ENCODE measurements at places on chromosomes 5 and 9. TPM values are rescaled to one million over a fixed set of nuclear protein-coding genes. Genes with fewer than 3 reads are reported as not detected.

DNA sequence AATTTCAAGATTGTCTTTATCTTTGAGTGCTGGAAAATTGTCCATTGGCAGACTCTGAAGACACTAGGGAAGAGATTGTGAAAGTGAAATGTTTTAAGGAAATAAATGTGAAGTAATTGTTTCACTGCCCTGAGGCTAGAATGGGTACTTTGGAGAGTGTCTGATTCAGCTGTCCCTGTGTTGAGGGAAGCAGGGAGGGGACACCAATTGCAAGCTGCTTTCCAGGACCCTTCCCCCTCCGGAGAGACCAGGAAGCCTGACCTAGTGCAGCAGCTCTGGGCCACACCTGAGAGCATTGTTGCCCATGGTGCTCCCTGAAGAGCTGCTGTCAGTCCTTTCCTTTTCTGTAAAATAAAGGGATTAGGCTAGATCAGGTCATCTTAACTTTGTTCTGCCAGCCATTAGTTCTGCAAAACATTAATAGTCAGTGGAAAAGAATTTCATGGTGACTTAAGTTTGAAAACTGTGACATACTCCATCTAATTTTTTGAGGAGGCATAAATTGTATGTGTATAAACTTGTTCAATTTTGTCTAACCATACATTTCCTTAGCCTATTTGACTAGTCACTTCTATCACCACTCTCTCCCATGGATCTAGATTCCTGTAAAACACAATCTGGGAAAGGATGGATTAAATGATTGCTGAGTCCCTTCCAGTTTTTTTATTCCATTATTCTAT, 18.8 kb downstream of the MAP1B start:
- DNase-seq: no peak

The PLAC8L1 gene
- total RNA-seq: not detected

- DNase-seq: peak; percentile 35
Measured at GRCh38 chr9:88583901-88584596, 49.1 kb downstream of the NXNL2 start.

GRCh38 chr9:35476596-35476995, 13.3 kb upstream of the RUSC2 start:
- DNase-seq: no peak

DNA sequence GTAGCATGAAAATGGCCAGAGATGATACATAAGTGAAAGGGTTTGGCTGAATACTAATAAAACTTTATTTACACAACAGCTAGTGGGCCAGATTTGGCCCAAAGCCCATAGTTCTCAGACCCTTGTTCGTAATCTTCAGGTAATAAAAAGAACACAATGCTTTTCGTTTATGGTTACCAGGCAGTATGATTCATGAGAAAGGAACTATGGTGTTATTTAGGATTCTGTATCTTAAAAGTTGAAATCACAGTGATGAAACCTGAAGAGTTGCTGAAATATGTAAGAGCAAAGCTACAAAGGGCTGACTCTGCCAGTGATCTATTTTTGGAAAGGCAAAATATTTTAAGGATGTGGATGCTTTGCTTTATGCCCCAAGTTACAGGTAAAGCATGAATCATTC, 192.7 kb downstream of the SMC2 start:
- no peak for DNase-seq

The CSF2 gene
- not detected for total RNA-seq

DNA sequence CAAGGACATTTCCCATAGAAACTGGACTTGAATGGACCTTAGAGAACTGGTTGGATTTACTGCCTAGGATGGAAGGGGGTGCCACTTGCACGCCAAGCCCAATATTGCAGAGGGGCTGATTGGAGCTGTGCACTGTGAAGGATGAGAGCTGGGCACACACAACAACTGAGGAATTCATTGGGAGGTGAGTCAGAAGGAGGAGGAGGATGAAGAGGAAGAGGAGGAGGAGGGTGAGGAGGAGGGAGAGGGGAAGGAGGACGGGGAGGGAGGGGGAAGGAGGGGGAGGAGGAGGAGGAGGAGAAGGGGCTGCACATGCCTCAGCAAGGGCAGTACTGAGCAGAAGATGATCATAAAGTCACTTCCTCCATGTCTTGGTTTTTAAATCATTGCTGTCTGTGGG, 5.7 kb upstream of the ICE1 start:
- DNase-seq: no peak

- no peak for DNase-seq
Measured at GRCh38 chr5:62306323-62306895, 403 bp downstream of the KIF2A start.

- no peak for DNase-seq
Measured at GRCh38 chr5:56093970-56094369, 99.2 kb upstream of the IL6ST start.

The GLRA1 gene
- not detected for total RNA-seq

- no peak for DNase-seq
Measured at GRCh38 chr5:127994087-127994660, 89.4 kb upstream of the SLC12A2 start.

The SLC6A7 gene
- total RNA-seq: not detected

GRCh38 chr9:37705787-37706186, 47.8 kb upstream of the TRMT10B start:
- no peak for DNase-seq

GRCh38 chr9:121997791-121998190, 95.3 kb downstream of the TTLL11 start:
- DNase-seq: no peak

DNA sequence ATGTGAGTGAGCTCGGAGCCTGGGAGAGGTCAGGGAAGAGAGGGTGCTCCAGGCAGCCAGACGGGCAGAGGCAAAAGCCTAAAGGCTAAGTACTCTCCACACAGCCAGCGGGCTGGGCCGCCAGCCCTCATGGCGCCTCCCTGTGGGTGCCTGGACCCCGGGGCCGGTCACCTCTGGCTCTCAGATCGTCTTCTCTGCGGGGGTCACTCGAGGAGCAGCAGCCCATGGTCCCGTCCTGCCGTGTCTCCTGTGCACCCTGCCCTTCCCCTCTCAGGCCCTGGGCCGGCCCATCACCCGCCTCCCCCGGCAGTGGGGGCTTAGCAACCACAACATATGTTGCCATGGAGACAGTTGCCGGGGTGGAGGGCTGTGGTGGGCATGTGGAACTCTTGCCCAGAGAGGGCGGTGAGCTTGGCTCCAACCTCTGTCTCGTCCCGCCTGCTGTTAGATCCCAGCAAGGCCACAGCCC, 4.2 kb downstream of the AK1 start:
- no peak for DNase-seq

The CDKN2B-AS1 gene
- not detected for total RNA-seq

DNA sequence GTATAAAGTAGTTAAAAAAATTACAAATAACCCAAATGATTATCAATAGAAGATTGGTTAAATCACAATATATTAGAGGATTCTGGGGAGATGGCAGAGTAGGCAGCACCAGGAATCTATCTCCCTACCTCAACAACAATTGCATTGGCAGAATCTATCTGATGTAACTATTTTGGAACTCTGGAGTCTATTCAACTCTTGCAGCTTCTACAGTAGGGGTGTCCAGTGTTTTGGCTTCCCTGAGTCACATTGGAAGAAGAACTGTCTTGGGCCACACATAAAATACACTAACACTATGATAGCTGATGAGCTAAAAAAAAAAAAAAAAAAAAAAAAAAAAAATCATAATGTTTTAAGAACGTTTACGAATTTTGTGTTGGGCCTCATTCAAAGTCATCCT, 29.2 kb upstream of the ECM2 start:
- no peak for DNase-seq

GRCh38 chr5:74272024-74272775, 368.3 kb downstream of the ENC1 start:
- no peak for DNase-seq

DNA sequence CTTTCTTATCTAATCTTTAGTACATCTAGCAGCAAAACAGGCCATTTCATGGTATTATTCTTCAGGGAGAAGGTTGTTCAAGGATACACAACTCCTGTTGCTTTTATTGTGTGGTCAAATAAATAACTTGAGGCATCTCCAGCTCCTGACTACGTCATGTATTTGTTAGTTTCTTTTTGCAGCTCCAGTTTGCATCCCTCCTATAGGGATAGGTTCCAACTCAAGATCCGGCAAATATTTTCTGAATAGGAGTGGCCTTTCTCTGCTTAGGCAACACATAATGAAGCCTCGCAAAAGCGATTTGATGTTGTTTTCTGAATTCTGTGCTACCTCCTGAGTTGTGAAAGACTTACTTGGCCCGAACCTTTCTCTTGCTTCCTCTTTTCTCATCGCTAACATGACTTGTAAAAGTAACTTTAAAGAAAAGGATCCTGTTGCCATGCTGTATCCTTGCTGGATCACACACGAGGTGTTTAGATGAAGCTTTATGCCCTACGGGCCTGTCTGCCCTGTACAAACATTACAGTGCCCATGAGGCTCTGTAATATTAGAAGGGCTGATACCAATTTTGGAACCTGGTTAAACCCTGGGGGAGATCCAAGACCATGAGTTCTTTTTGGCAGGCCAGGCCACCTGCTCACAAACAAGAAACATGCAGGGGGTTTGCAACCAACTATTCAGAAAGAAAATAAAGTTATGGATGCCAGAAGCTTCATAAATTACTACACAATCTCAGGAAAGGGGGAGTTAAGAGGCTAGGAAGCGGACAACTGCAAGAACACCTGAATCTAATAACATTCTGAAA, 149.8 kb upstream of the FGF10 start:
- DNase-seq: no peak

- peak; percentile 45 for DNase-seq
Measured at GRCh38 chr9:121686930-121687541, 35.6 kb downstream of the DAB2IP start.

The GPR151 gene
- total RNA-seq: not detected

The LECT2 gene
- total RNA-seq: not detected

The C9orf72 gene
- 17.1 TPM for total RNA-seq

The GPR21 gene
- total RNA-seq: 5.7 TPM

DNA sequence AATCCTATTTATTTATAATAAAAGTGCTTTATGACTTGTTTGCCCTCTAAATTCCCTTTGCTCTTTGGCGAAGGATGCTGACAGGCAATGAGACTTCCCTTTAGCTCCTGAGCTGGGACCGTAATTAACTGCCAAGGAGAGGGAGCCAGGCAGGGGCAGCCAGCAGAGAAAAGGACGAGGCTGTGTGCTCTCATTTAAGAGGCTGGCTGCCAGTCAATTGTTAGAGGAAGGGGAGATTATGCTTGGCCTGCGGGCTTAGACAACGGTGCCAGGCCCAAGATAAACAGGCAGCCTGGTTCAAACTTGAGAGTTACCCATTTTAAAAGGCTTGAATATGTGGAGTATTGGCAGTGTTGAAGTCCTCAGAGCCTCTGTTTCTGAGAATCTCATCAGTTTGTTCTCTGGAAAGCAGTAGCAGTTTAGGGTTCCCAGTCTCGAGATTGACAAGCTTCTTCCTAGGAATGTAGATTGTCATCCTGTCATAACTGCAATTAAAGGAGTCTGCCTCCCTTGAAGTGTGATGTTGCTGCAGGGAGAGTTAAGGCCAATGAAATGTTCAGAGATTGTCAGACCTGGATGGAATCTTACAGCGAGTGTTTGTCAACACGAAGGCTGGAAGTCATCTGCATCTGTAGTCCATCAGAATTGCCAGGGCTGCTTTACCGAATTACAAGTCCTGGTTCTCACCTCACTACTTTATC, 113.2 kb downstream of the JAKMIP2 start:
- DNase-seq: no peak

GRCh38 chr9:85524531-85524930, 217.2 kb downstream of the AGTPBP1 start:
- DNase-seq: no peak

DNA sequence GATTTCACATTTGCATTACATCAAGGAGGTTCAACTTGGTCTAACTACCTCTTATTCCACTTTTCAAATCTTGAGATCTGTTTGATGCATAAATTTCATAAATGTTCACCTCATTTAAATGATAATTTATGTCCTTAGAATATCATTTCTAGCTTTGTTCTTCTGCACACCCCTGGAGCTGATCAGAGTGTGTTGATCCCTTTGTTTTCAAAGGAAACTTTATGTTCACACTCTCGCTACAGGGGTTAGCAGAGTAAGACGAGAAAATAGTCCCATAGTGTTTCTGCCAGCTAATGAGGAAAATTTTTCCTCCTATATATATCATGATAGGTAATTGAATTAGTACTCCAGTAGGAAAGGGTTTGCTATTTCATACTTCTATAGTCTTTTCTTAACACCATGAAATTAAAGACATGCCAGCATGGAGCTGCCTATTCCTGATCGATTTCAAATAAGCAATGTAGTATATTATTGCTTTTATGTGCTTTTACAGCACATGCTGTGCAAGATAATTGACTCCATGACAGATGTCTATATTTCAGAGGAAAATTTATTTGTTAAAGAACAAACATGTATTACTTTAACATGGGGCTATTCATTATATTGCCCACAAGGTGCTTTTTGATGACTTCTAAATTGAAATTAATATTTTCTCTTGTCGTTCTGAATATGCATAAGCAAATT, 4.8 kb upstream of the PAM start:
- no peak for DNase-seq

All from ascending aorta (tissue), 2 donors.